NT2/D1 (cell line): ENCODE measurements at places on chromosomes 4 and X.

- no peak for DNase-seq
Observed at GRCh38 chr4:24770667-24771066, 24.7 kb upstream of the SOD3 start.

DNA sequence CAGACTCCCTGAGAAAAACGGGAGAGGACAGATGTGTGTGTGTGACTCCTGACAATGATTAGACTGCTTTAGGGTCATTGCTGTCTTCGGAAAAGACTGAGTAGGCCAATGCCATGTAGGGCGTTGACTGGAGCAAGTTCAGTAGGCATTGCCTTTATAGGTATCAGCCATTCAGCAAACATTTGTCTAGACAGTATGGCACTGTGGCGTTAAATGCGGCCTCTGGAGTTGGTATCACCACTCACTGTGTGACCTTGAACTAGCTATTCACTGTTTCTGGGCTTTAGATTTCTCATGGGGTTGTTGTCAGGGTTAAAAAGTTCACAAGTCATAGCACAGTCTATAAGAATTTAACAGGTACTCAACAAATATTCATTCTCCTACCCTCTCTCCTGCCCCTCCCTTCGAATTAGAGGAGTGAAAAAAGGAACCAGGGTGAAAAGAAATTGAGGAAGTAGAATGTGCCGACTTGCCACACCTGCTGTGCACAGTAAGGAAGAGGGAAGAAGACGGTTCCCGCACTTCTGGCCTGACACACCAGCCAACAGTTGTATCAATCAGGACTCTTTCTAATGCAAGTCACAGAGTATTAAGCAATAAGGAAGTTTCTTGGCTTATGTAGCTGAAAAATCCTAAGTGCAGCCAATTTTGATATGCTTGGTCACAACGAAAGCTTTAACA, 83.2 kb upstream of the PLAC8 start:
- DNase-seq, result no peak

- DNase-seq, result peak; percentile 62
Observed at GRCh38 chr4:46329118-46329976, 60.6 kb downstream of the GABRA2 start.

- no peak for DNase-seq
Observed at GRCh38 chr4:122663814-122664610, 43.1 kb upstream of the IL21 start.
